ENCODE measurements at places on chromosomes 16 and 17.

GRCh38 chr16:23996258-23996955, 160.6 kb downstream of the PRKCB start:
- DNase-seq: no peak

DNA sequence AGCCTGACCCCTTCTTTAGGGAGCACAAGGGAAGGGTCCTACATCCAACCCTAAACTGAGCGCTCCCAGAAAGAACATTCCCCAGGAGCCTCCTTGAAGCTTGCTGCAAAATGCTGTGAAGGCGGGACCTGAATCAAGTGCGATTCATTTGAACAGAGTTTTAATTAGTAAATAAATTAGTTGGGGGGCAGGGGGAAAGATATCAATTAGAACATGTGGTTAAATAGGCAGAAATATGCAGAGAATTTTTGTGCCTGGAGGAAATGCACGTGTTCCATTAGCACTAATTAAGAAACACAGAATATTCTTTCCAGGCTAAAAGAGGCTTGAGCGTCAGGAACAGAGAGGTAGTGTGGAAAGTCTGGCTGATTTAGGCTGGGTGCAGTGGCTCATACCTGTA, 38.5 kb upstream of the SHISA9 start:
- no peak for DNase-seq

DNA sequence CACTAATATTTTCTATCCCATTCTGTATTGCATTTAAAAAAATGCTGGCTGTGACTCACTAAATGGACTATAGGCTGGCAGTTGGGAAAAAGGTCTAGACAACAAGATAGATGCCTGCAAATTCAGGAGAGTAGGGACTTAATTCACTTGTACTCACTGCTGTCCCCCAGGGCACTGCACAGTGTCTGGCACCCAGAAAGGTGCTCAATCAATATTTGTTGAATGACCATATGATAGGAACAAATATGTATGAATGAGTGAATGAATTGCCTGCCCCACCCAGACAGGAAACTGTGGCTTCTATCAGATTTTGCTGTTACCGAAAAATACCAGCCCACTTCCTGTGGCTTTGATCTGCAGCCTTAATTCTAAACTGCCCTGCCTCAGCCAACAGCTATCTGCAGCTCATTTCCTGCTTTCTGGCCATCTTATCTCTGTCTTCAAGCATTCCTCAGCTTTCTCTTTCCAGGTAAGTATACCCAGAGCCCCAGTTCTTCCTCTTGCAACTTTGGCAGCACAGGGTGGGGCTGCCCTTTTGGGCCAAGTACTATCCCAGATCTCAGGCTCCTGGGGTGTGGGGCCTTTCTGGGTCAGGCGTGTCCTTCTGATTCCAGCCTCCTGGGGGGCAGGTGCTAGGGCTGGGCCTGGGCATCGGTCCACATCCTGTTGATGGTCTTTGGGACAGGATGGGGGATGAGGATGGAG, 15.3 kb upstream of the TNS4 start:
- peak; percentile 80 for DNase-seq

- peak; percentile 83 for DNase-seq
Observed at GRCh38 chr16:81481207-81481821, 36.7 kb downstream of the CMIP start.

DNA sequence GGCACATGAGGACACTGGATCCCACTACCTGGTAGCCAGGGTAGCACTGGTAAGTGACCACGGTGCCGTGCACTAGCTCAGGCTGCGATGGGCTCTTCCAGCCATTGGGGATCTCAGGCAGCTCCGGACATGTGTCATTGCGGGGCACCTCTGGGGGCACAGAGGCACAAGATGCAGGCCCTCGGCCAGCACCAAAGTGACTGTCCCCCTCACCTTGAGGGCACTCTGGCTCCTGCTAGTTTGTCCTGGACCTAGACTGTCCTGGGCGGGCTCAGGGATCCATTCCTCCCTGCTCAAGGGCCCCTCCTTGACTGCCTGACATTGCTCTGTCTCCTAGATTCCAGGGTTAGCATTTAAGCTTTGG, 6.7 kb upstream of the PHF12 start:
- no peak for DNase-seq

DNA sequence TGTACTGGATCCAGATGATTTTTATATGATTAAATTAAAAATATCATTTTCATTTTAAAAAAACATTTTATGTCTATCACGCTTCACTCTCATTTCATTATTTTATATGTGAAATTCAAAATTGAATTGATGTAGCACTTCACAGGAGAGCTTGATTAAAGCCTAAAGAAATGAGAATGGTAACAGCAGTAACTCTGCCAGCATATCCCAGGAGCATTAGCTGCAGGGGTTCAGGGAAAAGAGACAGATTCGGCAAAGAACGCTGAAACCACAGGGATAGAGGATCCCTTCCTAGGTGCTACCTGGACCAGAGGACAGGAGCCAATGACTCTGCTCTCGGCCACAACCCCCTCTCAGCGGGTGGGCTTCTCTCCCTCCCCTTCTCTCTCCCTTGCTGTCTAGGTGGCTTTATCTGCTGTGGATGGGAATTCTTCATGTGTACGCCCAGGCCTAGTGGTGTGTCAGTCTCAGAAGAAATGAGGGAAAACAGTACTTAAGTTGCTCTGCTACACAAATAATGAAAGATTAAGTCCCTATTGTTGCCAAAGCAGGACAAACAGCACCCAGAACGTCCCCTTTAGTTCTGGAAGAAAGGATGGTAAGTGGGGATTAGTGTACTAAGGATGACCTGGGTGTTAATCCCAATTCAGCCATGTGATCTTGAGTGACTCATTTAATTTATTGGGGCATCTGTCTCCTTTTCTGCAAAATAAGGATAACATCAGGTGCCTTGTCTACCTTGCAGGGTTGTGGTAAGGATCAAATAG, 123.3 kb downstream of the CDK5R1 start:
- DNase-seq: no peak

- no peak for DNase-seq
Observed at GRCh38 chr17:67646472-67646871, 71.3 kb upstream of the NOL11 start.

DNA sequence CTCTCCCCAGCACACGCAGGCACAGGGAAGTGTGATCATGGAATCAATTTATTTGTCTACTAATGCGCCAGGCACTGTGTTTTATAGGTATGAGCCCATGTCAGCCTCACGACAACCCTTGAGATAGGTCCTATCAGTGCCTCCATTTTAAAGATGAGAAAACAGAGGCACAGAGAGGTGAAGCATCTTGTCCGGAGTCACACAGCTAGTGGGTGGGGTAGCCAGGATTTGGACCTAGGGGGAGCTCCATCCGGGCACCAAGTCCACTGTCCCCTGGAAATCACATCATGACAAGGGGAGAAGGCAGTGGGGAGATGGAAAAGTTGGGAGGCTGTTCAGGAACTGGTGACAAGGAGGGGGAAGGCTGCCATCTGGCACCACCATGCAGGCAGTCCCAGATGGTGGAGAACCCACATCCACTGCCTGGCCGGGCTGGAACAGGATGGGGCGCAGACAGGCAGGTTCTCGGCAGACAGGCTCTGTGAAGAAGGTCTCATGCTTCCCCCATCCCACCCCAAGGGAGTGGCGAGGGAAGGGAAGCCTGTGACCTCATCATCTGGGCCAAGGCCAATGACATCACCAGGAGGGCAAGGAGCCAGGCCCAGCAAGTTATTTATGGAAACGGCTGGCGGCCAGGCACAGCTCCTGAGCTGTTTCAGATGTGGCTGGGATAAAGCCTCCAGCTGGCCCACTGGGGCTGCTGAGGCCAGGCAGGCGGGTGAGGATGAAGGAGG, 126.0 kb upstream of the SDK2 start:
- DNase-seq: peak; percentile 18

- DNase-seq: no peak
Observed at GRCh38 chr16:79347277-79347676, 253.3 kb downstream of the MAF start.

DNA sequence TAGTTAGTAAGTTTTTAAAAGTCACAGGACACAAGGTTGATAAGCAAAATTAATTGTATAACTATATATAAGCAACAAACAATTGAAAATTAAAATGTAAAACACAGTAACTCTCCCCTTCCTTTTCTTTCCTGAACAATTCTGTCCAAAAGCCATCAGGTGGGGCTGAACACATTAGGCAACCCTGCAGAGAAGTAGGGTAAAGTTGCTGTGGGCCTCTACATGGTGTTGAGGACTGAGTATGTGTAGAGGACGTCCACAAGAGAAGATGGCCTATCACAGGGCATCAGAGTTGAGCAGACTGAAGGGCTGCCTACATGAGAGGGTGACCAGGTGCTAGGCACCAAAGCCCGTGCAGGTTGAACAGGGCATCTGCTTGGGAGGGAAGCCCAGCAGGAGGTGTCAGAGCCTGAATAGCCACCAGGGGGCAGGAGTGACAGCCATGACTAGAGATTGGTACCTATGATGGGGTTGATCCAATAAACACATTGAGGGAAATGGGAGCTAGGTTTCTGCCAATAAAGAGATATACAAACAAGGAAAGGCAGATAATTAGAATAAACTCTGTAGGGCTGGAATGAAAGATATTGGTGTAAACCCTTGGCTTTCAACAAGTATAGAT, 415.1 kb downstream of the NPIPA8 start:
- peak; percentile 22 for DNase-seq

- peak; percentile 88 for DNase-seq
Observed at GRCh38 chr16:24850289-24850938, 4.7 kb downstream of the SLC5A11 start.

GRCh38 chr17:45949755-45950320, 49.2 kb upstream of the STH start:
- DNase-seq: no peak

DNA sequence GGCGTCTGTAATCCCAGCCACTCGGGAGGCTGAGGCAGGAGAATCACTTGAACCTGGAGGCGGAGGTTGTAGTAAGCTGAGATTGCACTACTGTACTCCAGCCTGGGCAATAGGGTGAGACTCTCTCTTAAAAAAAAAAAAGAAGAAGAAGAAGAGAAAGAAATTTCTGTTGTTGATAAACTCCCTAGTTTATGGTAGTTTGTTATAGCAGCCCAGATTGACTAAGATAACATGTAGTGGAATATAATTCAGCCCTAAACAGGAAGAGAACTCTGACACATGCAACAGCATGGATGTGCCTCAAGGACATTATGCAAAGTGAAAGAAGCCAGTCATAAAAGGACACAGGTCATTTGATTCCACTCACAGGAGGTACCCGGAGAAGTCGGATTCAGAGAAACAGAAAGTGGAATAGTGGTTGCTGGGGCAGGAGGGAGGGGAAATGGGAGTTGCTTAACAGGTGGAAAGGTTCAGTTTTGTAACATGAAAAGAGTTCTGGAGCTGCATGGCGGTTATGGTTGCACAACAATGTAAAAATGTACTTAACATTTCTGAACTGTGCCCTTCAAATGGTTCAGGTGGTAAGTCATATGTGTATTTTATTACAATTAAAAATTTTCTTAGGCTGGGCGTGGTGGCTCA, 26.0 kb upstream of the PRM1 start:
- DNase-seq: no peak

GRCh38 chr17:79778504-79779083, 646 bp downstream of the CBX2 start:
- no peak for DNase-seq

DNA sequence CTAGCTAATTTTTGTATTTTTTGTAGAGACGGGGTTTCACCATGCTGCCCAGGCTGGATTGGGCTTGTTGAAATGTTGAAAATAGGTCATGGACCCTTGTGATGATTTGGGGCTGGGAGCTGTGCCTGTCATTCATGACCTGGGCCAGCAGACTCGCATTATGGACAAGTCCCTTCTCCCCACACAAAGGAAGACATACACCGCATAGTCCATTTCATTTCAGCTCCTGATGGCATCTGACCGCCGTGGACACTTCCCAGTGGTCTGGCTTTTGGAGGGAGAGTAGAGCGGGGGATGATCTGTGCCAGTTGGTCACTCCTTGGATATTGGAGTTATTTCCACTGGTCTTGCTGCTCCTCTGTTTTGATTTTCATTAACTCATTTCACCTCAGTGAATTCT, 34.8 kb downstream of the MPRIP start:
- DNase-seq: no peak

DNA sequence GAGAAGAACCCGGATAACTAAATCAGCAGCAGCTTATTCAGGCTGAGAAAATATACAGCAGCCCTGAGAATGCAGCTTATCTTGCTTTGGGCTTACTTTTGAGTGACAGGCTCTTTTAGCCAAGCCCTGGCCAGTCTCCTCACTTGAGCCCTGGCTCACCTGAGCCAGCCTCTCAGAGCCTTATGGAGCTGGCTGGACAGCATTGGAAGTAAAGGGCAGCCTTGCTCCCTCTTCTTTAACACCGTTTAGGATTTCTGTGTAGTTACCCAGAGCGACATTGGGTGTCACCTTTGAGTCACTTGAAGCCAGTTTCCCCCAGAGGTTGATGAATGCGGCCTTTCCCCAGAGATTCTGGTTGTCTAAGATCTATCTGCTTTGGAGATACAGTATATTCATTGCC, 7.7 kb upstream of the NPIPB2 start:
- DNase-seq: peak; percentile 68
